Central memory CD4-positive, alpha-beta T cell (primary cell): ENCODE measurements at places on chromosomes 6 and 20.

GRCh38 chr20:57433657-57434389 lies 42.6 kb downstream of the RBM38 start:
- DNase-seq, result no peak

DNA sequence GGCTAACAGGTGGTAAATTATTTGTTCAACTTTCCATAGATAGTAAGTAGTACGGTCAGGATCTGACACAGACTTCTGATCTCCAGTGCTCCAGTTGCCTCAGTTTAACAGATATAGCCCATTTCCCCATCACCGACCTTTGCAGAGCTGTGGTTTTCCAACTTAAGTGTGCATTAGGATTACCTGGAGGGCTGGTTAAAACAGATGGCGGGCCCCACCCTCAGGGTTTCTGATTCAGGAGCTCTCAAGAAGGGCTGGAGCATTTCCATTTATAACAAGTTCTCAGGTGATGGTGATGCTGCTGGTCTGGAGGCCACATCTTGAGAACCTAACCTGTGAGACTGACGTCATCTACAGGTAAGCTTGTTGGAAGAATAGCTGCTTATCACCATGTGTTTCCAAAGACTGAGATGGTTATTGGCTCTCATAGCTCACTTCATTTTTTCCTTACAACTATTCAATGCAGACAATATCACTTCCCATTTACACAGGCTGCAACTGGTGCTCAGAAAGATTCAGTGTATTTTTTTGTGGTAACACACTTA lies 360.1 kb upstream of the CHD6 start:
- no peak for DNase-seq

DNA sequence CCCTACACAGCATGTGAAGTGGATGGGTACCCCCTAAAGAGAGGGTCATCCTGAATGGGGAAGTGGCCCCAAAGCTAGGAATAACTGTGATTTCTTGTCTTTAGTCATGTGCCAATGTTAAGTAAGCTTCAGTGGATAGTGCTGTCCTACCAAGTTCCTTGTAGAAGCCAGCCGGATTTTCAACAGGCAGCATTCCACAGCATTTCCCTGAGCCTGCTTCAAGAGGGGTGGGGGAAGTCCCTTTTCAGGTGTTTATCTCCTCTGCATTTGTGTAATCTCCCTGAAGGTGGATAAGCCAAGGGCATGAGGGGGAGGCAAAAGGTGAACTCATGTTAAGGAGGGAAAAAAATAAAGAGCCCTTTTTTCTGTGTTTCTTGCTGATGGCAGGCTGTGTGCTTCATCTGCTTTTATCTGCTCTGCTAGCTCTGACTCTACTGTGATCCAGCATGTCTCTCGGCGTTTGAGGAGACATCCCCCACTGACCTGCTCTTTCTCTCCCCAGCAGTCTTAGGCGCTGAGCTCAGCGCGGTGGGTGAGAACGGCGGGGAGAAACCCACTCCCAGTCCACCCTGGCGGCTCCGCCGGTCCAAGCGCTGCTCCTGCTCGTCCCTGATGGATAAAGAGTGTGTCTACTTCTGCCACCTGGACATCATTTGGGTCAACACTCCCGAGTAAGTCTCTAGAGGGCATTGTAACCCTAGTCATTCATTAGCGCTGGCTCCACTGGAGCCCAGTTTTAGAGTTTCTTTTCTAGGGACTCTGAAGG lies 1.9 kb downstream of the EDN1 start:
- DNase-seq, result no peak

GRCh38 chr20:34820805-34821578 lies 4.5 kb downstream of the NCOA6 start:
- no peak for DNase-seq

- no peak for DNase-seq
Observed at GRCh38 chr6:157552081-157552747, 171.2 kb downstream of the ZDHHC14 start.

- no peak for DNase-seq
Observed at GRCh38 chr6:71079677-71080076, 122.8 kb upstream of the B3GAT2 start.

- no peak for DNase-seq
Observed at GRCh38 chr6:162203287-162203686, 524.3 kb downstream of the PRKN start.
